Esophagus (tissue), 2 donors: ENCODE measurements at places on chromosomes 16 and 17. TPM values are rescaled to one million over a fixed set of nuclear protein-coding genes. Genes with fewer than 3 reads are reported as not detected.

GRB7 gene
- polyA plus RNA-seq = 43.7 TPM

AANAT gene
- not detected for polyA plus RNA-seq

ABCA10 gene
- polyA plus RNA-seq = 5.4 TPM

ZNRF1 gene
- polyA plus RNA-seq = 36.2 TPM

KRT27 gene
- polyA plus RNA-seq = 0.05 TPM

CCDC200 gene
- polyA plus RNA-seq = not detected
